ENCODE measurements at places on chromosomes 7 and 10. TPM values are rescaled to one million over a fixed set of nuclear protein-coding genes. Genes with fewer than 3 reads are reported as not detected.

Gene NPY4R2
- total RNA-seq, result not detected

Gene CLDN4
- 0.27 TPM for total RNA-seq

Gene PRLHR
- not detected for total RNA-seq

Gene PTF1A
- not detected for total RNA-seq

Gene FAM131B
- total RNA-seq, result 0.47 TPM

Gene ETV1
- total RNA-seq, result 59.7 TPM

Gene ACHE
- 0.49 TPM for total RNA-seq

Gene ZC3HAV1L
- total RNA-seq, result 3.4 TPM

Gene ZPBP
- total RNA-seq, result not detected

Gene OR9A2
- not detected for total RNA-seq

Gene GARIN1A
- total RNA-seq, result 1.6 TPM

Gene NKX1-2
- not detected for total RNA-seq

Gene PHTF2
- 22.1 TPM for total RNA-seq

Gene OGDHL
- total RNA-seq, result 4.5 TPM

Gene GNGT1
- total RNA-seq, result not detected

Gene ST8SIA6
- total RNA-seq, result 10.1 TPM

Gene FBH1
- total RNA-seq, result 75.5 TPM

Gene TMEM196
- total RNA-seq, result not detected

Gene CTAGE8
- 0.08 TPM for total RNA-seq

Gene ITIH5
- total RNA-seq, result 10.8 TPM

Gene TBXAS1
- total RNA-seq, result 3.9 TPM

Gene GPR158
- not detected for total RNA-seq

Gene TMED4
- 61.9 TPM for total RNA-seq

Gene SEMA3C
- total RNA-seq, result 66.5 TPM

Gene CLDN3
- not detected for total RNA-seq

Gene SLC26A3
- total RNA-seq, result 0.33 TPM

Gene IL6
- total RNA-seq, result 0.69 TPM

Gene FGFR2
- total RNA-seq, result 0.36 TPM

Gene PNLIPRP2
- total RNA-seq, result not detected

Measured in left ventricle myocardium inferior (tissue), 1 donor.